ENCODE measurements at places on chromosomes 6 and 20.
A peak's percentile ranks its signal among the peaks of the same experiment; 100 is the strongest.

DNA sequence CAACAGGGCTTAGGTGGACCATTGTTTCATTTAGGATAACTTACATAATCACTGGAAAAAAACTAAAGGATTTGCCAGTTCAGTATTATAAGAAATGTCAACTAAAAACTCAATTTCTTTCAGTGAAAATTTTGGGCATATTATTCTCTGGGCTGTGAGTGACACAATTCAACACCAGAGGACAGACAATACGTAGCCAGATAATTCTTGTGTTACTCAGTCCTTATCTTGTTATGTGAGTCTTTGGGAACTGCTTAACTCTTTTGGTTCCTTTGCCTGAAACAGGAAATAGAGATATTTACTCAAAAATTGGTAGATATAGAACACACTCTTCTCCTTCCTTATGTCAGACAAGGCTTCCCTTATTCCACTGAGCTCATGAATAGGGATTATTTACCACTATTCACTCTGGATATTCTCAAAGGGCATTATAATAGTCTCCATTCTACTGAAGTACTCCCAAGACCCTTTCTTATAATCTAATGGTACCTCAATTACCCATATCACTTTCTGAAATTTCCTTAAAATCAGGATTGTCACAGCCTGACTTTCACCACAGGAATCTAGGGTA, 4.9 kb upstream of the BEND6 start:
- DNase-seq = no peak

DNA sequence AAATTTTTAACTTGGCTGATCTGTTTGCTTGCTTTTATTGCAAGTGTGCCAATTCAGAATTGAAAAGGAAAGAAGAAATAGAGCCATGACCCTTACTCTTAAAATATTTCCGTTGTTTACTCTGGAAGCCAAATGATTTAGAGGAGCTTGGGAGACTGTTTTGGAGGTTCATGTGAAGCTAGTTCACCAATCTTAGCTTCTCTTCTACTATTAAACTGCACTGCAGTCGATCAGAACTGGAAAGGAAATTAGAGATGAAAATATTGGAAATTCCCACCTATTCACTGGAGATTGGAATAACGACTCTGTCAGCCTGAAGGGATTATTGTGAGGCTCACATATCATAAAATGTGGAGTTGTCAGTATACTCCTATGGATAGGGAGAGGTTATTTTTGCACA, 81.8 kb downstream of the MLIP start:
- DNase-seq = no peak

DNA sequence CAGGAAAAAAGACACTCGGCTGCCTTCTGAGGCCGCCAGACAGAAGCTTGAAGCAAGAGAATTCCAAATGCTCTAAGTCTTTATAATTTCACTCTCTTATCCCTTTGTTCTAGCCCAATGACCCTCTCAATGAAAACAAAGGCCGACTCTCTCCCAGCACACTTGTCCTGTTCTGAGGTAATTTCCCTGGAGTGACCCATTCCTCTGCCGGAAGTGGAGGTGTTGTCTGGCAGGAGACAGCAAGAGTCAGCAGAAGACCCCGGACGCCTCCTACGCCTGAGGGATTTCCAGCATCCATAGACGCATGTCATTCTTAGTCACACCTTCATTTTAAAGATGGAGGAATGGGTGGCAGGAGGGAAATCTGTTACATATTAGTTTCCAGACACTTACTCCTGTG, 110.3 kb downstream of the SOD2 start:
- no peak for DNase-seq

DNA sequence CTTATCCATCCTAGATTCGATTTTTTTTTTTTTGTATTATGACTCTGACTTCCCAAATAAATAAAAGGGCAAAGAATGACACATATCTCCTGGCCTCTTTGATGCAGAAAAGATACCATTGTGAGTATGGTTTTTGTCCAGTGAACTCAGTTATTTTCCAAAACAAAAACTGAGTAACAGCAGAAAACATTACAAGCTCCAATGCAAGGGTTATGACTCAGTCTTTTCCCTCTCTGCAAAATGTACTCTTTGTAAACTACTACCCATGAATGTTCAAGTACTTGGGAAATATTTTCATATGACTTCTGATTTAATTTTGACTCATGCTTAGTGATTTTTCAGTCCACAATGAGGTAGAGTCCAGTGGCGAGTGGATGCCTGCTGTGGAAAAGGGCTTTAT, 355.3 kb downstream of the RNF144B start:
- no peak for DNase-seq

GRCh38 chr6:137297887-137298286, 78.7 kb upstream of the IFNGR1 start:
- DNase-seq = peak; percentile 66

DNA sequence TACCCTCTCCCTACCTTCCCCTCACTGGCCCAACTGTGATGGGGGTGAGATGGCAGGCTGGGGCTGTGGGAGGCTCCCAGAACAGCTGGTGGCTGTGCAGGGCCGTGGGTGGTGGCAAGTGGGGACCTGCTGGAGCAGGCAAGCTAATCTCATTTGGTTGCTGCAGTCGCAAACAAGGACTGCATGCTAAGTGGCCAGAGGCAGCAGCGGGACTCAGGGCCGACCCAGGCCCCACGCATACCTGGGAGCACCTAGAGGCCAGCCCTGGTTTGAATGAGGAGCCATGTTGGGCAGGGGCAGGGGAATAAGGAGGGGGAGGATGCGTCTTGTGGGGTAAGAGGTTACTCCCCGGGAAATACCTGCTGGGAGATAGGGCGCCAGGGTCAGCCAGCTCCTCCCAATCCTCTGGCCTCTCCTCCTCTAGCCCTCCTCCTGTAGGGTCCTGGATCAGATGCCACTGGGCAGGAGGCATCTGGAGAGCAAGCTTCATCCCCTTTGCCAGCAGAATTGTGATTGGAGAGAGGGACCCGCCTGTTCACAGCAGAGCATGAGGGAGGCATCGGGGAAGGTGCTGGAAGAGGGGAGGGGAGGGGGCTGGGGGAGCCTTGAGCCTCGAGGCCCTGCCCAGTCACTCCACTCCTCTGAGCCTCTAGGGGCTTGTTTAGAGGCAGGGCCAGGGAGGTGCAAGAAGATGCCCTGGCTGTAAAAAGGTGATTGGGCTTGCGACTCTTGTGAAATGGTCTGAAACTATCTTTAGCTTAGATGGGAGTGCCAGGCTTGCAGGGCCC, 24.3 kb upstream of the CDH22 start:
- no peak for DNase-seq

- no peak for DNase-seq
Measured at GRCh38 chr6:109429496-109429895, 10.9 kb downstream of the PPIL6 start.

Measured in inflammatory macrophage treated with lipopolysaccharide for 1 hour (primary cell).